HCEC 1CT (cell line): ENCODE measurements at places on chromosomes 5 and 9.

DNA sequence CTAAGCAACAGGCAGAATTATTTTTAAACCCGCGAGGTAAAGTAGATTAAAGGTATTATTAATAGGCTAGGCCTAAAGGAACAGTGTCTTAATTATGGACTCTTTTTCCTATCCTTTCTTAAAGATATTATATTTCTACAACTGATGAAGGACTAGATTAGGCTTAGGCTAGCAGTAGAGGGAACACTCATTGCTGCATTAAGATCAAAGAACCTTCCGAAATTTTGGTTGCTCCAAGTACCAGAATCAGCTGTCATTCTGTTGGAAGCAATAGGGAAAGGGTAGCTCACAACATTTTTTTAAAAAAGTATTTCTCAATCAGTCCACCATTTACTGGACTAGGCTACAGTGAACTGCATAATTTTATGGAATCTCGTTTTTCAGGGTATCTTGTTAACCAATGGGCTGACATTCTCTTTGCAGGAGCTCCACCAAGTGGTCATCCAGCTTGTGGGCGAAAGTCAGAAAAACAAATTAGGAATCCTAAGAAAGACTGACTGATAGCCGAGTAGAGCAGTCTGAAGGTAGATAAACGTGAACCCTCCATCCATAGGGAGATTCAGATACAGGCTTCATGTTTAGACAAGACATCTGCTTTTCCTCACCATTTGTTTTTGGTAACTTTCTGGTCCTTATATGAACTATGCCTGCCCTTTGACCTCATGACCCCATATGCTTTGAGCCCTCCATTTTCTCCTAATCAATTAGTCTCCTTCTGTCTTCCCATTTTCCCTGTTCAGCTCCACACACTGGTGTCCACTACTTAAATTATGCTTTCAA, 103.6 kb upstream of the CHD1 start:
- DNase-seq, result peak; percentile 80

DNA sequence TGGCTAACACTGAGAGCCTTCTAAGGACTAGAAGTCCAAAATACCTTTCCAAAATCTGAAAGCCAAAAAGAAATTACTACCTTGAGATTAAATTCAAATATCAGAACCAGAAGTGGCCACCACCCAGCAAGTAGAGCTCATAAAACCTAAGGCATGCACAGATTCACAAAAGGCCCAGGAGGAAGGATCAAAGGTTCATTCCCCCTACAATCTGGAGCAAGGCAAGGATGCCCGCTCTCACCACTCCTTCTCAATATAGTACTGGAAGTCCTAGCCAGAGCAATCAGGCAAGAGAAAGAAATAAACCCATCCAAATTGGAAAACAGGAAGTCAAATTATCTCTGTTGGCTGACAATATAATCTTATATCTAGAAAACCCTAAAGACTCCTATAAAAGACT, 6.0 kb downstream of the RASEF start:
- DNase-seq, result no peak

DNA sequence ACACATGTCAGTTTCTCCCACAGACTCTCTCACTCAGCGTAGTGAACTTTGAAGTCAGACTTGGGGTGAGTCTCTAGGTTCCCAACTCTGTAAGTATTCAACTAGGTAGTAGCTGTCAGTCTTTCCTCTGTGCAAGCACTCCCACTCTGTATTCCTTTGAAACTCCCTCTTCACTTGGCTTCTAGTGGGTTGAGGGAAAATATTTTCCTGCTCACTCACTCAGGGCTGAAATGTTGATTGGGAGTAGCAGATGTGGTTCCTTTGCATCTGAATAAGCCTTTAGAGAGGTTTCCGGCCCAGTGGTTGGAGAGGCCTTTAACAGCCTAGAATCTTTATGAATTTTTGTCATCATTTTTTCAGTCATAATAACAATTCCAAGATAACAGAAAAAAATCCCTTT, 18.1 kb upstream of the ARRDC3 start:
- DNase-seq, result no peak

DNA sequence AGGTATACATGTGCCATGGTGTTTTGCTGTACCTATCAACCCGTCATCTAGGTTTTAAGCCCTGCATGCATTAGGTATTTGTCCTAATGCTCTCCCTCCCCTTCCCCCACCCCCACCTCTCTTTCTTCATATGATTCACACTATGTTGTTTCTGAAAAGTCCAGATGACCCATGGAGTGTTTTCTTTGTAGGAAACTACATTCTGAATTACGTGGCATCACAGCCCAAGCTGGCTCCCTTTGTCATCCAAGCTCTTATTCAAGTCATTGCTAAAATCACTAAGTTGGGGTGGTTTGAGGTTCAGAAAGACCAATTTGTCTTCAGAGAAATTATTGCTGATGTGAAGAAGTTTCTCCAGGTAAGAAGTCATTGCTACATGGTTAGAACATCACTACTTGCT, 30.4 kb downstream of the RANBP17 start:
- no peak for DNase-seq

DNA sequence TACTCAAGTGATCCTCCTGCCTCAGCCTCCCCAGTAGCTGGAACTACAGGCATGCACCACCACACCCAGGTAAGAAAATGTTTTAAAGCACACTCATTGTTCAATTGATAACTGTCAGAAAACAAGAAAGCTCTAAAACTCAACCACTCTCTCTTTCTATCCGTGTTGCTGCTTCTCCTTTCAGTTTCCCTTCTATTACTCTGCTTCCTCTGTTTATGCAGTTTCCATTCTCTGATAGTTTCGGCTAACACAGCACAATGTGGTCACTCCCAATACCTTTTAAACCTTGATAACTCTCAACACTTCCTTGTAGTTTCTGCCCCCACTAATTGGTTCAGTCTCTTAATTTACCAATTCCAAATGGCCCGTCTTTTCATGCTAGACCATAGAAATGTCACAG, 59.2 kb upstream of the NR4A3 start:
- DNase-seq, result no peak
